Activated naive CD8-positive, alpha-beta T cell treated with anti-CD3 and anti-CD28 coated beads for 36 hours (primary cell): ENCODE measurements at places on chromosomes 6 and 20.

- DNase-seq = no peak
These were observed 301.2 kb downstream of the LRFN2 start for GRCh38 chr6:40285996-40286395.

DNA sequence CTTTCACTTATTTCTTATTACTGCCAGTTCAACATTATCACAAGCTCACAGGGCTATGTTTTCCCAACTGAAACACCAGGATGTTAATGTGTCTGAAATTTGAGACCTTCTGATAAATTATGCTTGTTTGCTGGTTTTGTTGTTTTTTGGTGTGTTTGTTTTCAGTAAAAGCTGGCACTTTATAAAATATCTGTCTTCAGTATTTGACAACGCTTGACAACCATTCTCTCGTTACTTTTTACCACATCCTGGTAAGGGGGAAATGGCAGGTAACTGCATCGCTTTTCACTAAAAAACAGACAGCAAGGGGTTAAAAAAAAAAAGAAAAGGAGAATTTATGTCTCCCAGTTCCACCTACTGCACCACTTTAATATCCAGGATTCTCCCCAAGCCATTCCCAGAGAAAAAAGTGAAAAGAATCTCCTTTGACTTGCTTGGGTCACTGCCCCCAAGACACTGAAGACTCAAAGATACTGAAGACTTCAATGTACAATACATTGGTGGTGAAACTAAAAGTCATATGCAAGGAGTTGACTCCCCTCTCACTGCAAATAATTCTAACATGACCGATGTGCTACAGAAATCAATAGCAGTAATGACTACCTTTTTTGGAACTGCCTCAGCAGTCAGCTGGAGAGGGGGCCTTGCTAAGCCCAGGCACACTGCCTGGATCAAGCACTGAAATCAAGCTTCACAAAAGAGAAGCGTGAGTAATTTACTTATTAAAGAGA lies 88.9 kb downstream of the HIVEP2 start:
- no peak for DNase-seq

- no peak for DNase-seq
These were observed 83.6 kb downstream of the TMEM170B start for GRCh38 chr6:11621119-11621518.

DNA sequence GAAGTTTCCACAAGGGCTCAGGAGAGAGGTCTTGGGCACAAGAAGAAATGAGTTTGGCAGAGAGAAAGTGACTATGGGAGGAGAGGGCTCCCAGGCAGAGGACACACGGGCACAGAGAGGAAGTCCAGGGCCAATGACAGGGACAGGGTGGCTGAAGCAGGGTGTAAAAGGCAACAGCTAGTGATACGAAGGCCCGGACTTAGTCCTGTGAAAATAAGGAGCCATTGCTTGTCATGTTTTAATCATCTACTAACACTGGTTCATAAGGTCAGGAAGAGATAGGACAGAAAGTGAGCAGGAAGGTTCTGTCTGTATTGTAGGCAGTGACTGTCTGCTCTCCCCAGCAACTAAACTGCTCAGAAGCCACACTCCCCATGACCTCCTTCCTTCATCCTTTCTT lies 204.7 kb upstream of the SHLD1 start:
- DNase-seq = no peak

- DNase-seq = no peak
These were observed 201.9 kb downstream of the LY86 start for GRCh38 chr6:6790393-6790792.

GRCh38 chr6:16305246-16305725 lies 66.9 kb downstream of the GMPR start:
- DNase-seq = no peak

DNA sequence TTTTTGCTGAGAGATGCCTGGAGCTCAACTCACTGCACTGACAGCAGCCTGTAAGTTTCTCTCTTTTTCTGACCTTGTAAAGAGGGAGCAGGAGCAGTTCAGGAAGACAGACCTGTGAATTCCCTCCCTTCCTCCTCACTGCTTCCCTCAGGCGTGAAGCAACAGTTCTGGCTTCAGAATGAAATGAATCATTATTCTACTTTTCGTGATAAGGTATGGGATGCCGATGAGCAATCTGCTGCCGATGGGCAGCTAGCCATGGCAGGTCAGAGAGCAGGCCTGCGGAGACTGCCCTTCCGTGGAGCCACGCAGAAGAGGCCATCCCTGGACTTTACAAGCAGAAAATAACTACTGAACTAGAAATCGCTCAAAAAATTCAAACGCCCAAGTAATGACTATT lies 426.5 kb upstream of the RNF217 start:
- no peak for DNase-seq

GRCh38 chr6:21420146-21420878 lies 173.2 kb upstream of the SOX4 start:
- no peak for DNase-seq

DNA sequence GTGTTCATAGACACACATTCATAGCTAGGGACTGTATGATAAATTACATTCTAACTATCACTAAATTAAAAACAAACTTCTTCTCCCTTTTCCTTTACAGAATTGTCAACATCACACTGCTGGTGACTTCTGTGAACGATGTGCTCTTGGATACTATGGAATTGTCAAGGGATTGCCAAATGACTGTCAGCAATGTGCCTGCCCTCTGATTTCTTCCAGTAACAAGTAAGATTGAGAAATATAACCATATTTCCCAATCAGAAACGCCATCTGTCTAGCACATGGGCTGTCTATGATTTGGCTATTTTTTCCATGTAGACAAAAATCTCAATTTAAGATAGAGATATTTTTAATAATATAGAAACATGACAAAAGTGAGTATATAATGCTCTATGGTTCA lies 367.7 kb downstream of the ARHGAP18 start:
- DNase-seq = no peak

- no peak for DNase-seq
These were observed 122.5 kb downstream of the CARMIL1 start for GRCh38 chr6:25401711-25402110.

GRCh38 chr6:156771047-156771446 lies 6.1 kb upstream of the ARID1B start:
- DNase-seq = no peak

DNA sequence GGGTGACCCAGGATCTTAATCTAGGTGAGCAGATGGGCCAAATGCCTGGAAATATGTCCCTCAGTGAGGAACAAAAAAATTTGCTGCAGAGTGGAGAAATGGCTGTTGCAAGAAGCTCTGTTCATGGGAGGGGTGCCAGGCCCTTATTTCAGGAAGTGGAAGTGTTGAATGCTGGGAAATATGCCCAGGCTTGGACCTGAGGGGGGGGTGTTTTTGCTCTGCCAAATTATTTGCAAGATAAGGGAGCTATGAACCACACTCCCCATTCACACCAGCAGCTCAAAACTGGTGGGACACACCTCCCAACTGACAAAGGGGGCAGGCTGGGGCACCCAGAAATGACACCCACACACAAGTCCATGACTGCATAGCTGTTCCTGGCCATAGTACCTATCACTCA lies 8.7 kb downstream of the CST4 start:
- no peak for DNase-seq

GRCh38 chr6:56944661-56945060 lies 10.2 kb upstream of the BEND6 start:
- DNase-seq = no peak

DNA sequence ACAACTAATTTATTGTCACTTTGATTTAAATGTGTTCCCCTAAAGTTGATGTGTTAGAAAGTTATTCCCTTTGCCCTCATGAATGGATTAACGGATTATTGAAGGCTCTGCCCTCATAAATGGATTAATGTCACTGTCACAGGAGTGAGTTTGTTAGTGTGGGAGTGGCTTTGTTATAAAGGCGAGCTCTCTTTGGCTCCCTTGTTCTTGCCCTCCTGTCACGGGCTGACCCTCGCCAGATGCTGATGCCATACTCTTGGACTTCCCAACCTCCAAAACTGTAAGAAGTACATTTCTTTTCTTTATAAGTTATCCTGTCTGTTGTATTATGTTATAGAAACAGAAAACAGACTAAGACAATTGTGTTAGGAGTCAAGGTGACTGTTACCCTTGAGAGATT lies 22.7 kb upstream of the POPDC3 start:
- no peak for DNase-seq

DNA sequence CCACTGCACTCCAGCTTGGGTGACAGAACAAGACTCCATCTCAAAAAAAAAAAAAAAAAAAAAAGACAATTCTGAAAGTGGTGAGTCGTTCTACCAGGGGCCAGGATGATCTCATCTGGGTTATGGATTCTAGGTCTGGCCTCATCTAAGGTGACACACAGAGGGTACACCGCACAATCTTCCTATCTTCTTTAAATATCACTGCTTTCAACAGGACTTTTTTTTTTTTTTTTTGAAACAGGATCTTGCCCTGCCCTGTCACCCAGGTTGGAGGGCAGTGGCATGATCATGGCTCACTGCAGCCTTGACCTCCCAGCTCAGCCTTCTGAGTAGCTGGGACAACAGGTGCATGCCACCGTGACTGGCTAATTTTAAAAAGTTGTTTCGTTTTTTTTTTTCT lies 67.7 kb downstream of the SLC16A10 start:
- peak; percentile 28 for DNase-seq

DNA sequence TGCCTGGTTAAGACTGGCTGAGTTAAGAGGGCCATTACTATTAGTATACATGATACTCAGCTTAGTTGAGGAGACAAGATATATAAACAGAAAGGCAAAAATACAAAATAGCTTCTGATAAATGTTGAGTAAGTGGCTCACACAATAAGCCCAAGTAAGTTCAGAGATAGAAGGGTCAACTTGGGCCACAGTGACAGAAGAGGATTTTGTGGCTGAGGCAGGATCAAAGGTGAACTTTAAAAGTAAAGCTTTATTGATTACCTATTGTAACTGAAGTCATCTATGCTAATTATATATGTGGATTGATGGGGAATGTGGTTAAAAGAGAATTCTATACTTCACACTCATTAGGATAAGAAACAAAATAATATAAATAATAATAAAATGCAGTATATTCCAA lies 80.8 kb downstream of the PHACTR2 start:
- no peak for DNase-seq

- no peak for DNase-seq
These were observed 457.3 kb downstream of the TBC1D32 start for GRCh38 chr6:120876931-120877330.

GRCh38 chr20:51400051-51400926 lies 142.2 kb downstream of the NFATC2 start:
- peak; percentile 77 for DNase-seq

DNA sequence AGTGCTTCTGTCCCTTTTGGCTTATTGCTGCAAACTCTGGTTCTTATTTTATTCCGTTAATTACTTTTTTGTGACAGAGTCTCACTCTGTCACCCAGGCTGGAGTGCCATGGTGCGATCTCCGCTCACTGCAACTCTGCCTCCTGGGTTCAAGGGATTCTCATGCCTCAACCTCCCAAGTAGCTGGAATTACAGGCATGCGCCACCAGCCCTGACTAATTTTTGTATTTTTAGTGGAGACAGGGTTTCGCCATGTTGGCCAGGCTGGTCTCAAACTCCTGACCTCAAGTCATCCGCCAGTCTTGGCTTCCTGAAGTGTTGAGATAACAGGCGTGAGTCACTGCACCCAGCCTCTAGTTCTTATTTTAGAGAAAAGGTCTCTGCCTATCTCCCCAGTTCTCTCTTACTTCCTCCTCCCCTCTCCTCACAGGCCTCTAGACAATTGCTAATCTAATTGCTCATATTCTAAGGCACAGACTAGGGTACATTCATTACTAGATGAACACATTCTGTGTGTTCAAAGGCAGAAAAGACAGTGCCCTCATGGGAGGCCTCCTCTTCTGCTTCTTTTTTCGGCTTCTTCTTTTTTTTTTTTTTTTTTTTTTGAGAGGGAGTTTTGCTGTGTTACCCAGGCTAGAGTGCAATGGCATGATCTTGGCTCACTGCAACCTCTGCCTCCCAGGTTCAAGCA lies 27.0 kb downstream of the EDEM2 start:
- no peak for DNase-seq

DNA sequence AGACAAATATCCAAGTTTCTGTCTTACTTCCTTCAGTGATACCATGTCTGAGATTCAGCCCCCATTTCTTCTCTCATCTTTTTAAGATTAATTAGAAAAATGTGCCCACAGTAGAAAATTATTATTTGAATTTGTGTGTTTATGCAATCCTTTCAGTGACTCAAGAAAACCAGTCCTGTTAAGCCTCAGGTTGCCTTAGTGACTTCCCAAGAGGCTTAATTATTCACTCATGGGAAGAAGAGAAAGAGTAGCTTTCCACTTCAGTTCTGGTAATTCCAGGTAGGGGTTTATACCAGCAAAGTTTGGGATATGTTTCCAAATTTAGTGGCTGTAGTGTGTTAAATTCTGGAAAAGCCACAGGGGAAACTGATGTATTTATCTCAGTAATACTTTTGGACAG lies 149.1 kb downstream of the RIMS1 start:
- DNase-seq = no peak

- DNase-seq = no peak
These were observed 11.1 kb downstream of the LAMA5 start for GRCh38 chr20:62355878-62356588.

GRCh38 chr20:4961746-4962145 lies 39.6 kb downstream of the SLC23A2 start:
- no peak for DNase-seq

DNA sequence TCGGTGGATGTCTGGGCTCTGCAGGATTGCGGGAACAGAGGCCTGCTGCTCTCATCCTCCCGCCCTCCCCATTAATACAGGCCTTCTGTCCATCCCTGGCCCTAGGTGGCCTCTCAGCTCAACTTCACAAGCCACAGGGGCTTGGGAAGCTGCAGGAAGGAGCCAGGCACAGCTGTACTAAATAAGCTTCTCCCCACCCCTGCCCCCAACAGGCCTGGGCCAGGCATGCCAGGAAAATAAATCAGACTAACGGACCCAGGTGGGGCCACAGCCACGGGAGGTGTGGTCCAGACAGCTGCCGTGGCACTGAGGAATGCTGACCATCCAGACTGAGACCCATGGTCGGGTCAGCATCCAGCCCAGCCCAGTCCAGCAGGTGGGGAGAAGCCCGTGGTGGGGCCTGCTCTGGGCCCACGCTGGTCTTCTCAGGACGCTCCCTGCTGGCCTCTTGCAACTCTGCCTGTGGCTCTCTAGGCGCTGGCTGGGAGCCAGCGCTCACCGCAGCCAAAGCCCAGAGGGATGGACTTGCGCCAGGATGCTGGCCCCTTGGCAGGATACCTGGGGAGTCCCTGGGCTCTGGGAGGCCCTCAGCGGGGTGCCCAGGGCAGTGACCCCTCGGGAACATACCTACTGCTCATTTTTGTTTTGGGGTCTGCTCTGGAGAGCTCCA lies 8.6 kb upstream of the YTHDF1 start:
- no peak for DNase-seq

DNA sequence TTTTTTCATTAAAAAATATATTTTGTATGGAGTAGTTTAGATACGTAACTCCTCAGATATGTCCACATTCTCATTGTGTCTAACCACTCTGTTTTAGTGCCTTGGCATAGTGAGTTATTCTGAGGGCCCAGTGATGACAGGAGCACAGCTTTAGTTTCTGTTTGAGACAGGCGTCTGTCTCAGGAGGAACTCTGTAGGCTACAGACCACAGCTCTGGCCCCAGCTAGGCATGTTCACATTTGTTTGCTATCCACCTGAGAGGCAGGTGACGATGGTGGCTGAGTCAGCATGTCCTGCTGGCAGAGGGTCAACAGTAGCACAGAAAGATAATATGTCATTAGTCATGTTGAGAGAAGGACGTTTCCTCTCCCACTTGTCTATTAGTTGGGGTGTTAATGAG lies 16.3 kb downstream of the LRRC1 start:
- DNase-seq = no peak
